Activated naive CD4-positive, alpha-beta T cell treated with anti-CD3 and anti-CD28 coated beads, Interleukin-2, amount 50 U/mL, for 72 hours (primary cell): ENCODE measurements at places on chromosomes 3 and 15.

DNA sequence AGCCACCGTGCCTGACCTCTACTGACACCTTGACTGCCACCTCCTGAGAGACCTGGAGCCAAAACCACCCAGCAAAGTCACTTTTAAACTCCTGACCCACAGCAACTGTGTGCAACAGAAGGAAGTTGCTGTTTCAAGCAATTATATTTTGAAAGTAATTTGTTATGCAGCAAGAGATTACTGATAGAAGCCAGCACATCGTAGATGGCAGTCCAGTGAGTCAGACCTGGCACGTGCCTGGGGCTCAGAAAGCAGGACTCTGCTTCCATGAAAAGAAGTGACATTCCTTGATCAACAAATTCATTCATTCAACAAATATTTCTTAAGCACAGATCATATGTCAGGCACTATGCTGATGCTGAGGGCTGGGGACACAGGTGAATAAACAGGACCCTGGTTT is 5.7 kb upstream of the CSPG4 start:
- DNase-seq, result no peak

DNA sequence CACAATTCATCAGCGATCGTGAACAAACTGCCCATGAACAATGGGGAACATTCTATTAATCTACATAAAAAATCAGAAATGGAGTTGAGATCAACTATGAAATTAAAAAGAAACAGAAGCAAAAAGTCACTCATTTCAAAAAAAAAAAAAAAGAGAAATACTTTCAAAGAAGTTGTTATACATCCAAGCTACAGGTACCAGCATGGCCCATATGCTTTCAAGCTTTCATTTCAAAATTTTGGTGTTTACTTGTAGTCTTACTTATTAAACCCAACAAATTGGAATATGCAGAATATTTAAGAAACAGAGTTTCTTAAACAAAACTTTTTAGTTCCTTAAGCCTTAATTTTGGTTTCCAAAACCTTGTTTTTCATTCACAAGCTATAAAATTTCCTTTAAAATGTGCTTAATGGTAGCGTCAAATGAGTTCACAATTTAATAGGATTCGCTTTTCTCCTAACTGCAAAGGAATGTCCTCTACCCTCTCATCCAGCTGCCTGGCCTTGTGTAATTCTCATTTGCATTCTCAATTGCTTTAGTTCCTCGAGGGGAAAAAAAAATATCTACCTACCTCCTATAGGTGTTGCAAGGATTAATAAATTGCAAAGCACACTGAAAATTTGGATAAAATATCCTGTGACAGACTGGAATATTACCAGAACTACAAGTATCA is 565.2 kb downstream of the ROBO1 start:
- no peak for DNase-seq

DNA sequence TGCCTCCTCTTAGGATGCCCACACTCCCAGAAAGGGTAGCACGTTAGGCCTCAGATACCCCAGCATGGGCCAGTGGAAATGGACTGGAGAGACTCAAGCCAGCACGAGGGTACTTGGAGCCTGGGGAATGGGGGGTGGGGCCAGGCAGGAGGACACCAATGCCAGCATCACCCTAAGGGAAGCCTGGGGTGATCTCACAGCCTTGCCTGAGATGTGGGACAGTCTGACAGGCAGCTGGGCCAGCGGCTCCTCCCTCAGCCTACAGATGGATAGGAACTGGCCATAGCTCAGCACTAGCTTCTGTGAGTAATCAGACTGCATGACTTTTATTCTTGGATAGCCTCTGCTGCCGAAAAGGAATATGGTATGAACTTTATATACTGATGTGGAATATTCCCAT is 59.6 kb upstream of the MRPS22 start:
- DNase-seq, result no peak

GRCh38 chr3:114384558-114384903 is 90.7 kb downstream of the TIGIT start:
- no peak for DNase-seq

GRCh38 chr3:116226266-116226665 is 219.0 kb downstream of the LSAMP start:
- DNase-seq, result no peak

- no peak for DNase-seq
Observed at GRCh38 chr15:57528940-57529565, 62.7 kb upstream of the MYZAP start.

GRCh38 chr3:25784971-25785370 is 1.7 kb upstream of the NGLY1 start:
- DNase-seq, result no peak

DNA sequence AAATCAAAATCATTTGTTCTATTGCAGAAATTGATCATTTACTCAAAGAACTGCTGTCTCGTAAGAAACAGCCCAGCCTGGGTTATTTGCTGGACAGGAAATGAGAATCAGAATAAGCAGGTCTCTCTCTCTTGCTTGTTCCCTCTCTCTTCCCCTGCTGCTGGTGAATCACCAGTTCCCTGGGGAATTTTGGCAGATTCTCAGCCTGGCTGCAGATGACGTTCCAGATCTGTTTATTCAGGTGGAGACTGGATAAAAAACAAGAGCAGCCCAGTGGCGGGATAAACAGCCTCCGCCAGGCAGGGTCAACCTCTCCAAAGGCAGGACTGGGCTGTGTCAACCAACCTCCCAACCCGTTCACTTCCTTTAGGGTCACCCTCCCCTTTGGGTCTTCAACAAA is 72.1 kb downstream of the LRIG1 start:
- DNase-seq, result no peak

- DNase-seq, result no peak
Observed at GRCh38 chr3:177567833-177568232, 370.6 kb upstream of the TBL1XR1 start.

DNA sequence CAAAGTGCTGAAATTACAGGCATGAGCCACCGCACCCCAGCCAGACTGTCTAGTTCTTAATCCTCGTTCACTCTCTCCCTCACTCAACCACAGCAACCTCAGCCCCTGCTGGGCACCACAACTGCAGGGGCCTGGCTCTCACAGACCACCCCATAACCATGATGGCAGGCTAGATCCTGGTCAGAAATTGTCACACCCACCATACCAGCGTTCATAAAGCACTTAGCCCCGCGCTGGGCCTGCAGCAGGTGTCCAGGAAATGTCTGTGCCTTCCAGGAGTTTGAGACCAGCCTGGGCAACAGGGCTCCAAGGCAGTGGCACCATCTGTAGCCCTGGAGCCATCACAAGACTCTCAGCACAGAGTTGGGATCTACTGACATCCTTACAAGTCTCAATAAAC is 1.9 kb downstream of the SHISA5 start:
- DNase-seq, result no peak

- DNase-seq, result no peak
Observed at GRCh38 chr3:11385326-11385725, 113.1 kb downstream of the ATG7 start.

DNA sequence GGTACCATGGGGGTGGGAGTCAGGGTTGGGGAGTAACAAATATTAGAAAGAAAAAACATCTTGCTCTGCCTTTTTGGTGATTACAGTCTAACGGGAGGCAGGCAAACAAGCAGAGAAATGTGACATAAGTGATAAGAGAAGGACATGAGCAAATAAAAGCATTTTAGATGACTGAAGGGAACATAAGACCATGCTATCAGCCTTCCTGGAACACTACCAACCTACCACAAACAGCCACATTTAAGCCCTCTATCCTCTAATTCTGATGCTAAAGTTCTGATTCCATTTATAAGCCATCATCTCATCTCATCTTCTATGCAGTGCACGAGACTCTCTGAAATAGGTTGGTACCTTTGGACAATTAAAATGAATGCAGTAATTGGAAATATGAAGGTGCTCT is 243.4 kb upstream of the P2RY1 start:
- no peak for DNase-seq

GRCh38 chr3:148735597-148735996 is 37.9 kb downstream of the AGTR1 start:
- DNase-seq, result no peak

- DNase-seq, result no peak
Observed at GRCh38 chr3:67688231-67688630, 33.8 kb upstream of the SUCLG2 start.

DNA sequence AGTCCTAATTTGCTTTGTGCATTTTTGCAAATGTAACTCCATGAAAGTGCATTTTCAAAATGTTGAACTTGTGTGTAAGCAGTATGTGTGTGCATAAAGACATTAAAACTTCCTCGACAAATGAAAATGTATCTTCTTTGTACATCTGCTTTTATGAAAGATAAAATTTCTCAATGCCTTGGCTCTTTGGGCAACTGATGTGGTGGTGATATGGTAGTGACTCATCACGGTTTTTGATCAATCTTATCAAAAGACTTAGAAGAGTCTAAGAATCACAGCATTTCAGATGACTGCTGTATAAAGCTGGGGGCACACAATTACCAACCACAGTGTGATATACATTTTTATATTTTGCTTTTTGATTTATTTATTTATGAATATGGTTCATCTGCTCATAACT is 5.4 kb upstream of the MASP1 start:
- DNase-seq, result no peak
